Hypothalamus (tissue), 51 donors: ENCODE measurements at places on chromosomes 6 and 20.

GRCh38 chr20:46893051-46893450, 1.6 kb upstream of the EYA2 start:
- no peak for DNase-seq

DNA sequence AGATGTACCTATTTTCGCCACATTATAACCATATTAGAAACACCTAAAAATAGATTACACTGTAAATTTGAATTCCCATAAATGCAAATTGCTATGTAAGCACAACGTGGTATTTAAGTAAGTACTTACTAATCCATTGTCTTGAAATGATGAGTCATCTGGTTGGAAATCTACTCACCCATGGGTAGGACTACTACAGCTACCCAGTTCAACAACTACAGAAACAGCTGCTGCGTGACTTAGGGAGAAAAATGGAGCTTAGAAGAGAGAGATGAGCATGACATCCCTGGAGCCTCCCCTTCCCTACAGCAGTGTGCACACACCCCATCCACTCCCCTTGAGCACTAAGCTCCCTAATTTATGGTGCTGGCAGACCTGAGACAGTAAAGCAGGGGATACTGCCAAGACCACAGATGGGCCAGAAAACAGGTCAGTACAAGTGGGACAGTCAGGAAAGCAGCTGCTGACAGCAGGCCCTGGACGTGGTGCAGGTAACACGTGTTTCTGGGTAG, 26.9 kb downstream of the RRAGD start:
- no peak for DNase-seq

GRCh38 chr20:50522053-50522674, 12.0 kb downstream of the PTPN1 start:
- DNase-seq: no peak

- DNase-seq: peak; percentile 43
Observed at GRCh38 chr20:33667245-33667675, 517 bp downstream of the ACTL10 start.

DNA sequence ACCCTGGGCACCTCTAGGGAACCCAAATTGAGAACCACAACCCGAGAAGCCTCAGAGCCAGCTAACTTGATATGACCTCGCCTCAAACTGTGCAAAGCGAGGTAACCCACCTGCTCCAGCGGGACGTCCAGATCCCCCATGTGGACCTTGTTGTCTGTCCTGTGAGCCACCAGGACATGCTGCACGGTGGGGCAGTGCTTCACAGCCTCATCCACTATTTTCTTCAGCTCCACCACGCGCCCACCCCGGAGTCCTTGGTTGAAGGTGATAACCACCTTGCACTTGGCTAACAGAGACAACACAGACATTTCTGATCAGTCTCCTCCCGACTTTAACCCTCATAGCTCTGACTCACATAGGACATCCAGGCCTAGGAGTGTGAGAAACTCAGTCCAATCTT, 30.8 kb upstream of the APMAP start:
- no peak for DNase-seq

- no peak for DNase-seq
Observed at GRCh38 chr20:48437146-48437545, 390.7 kb downstream of the PREX1 start.

GRCh38 chr6:155378276-155378675, 64.0 kb upstream of the TFB1M start:
- no peak for DNase-seq

DNA sequence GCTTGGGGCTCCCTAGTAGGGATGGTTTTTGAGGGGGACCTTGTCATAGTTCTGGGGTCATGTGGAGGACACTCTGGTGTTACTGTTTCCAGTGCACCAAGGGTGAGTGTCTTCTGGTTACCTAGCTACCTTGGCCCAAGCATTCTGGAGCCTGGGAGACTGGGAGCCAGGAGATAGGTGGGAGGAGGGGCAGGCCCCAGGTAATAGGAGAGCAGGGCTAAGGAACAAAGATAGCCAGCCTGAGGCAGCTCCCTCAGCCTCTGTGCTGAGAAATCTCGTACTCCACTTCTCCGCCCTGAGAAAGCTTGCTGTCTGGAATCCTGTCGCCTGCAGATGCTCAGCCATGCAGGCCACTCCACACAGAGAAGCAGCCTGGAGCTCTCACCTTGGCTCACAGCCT, 8.3 kb upstream of the ENTPD6 start:
- no peak for DNase-seq

- DNase-seq: no peak
Observed at GRCh38 chr6:6815732-6816131, 227.2 kb downstream of the LY86 start.

DNA sequence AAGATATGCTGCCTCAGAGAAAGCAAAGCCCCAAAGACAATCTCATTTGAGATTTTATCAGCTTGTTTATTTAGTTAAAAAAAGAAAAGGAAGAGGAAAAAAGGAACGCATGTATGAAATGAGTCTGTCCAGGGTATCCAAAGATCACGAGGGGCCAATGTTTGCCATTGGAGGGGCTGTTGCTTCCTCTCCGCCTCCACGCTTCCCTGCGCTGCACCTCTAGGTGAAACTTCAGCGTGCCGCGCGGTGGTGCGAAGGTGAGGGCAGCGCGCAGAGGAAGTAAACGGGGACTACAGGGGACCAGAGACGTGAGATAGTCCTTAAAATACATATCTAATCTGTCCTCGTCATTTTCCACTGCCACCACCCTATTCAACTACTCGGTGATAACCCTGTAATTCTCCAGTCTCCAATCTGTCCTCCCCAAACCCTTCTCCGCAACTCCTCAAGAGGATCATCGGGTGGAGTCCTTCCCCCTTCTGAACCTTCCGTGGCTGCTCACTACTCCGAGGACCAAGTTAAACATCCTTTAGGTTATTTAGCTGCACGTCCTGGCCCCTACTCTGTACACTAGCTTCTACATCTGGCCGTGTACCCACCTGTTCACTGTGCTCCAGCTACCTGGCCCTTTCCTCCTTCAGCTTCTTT, 1.1 kb upstream of the DCBLD1 start:
- DNase-seq: no peak

- no peak for DNase-seq
Observed at GRCh38 chr6:105981002-105981887, 104.9 kb upstream of the PRDM1 start.

DNA sequence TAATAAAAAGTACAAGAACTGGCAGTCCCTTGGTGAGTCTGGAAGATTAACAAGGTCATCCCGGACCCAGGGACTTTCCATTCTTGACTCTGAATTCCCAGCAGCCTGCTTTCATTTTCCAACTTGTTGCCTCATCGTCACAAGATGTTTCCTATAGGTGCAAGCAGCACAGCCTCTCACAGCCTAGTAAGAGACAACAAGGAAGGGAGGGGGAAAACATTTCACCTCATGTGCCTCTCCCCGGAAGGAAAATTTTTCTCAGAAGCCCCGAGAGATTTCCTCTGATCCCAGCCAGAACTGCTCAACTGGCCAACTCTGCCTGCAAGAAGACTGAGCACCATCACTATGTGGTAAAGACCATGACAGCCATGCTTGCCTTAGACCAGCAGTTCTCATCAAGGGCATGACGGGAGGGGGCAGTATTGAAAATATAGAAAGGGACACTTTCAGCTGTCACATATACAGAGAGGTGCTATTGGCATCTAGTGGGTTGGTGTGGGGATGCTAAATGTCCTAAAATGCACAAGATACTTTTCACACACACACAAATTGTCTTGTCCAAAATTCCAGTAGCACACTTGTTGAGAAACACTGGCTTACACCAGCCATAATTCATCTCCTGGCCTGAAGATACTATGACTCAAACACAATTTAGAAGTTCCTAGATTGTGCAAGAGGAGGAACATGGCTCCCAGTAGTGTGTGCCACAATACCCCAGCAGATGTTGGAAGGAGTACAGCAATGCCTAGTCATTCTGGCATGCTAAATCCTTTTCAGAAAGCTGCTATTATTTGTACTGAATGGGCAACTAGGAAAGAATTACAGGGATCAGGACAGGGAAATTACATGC, 10.8 kb upstream of the WTAP start:
- no peak for DNase-seq

DNA sequence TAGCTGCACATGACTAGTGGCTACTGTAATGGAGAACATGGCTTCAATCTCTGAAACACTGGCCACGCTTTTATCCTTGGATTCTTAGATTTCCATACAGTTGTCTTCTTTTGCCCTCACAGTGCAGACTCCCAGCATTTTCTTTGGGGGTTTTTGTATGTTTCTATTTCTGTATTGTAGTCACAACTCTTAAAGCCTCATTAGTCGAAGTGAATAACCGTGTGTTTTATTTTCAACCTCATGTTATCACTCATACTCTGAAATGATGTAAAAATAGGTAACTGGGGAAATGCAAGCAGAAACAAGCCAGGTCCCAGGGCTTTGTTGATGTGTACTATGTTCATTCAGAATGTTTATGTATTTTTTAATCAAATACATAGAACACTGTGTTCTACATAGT, 162.9 kb downstream of the JARID2 start:
- no peak for DNase-seq

GRCh38 chr6:37005061-37005810, at the start of gene FGD2:
Gene FGD2, plus strand, starts transcription at chr6:37005655. Its CDS starts 163 bp downstream, at chr6:37005818.
- DNase-seq: no peak

- no peak for DNase-seq
Observed at GRCh38 chr6:87276624-87277023, 45.8 kb upstream of the SMIM8 start.

DNA sequence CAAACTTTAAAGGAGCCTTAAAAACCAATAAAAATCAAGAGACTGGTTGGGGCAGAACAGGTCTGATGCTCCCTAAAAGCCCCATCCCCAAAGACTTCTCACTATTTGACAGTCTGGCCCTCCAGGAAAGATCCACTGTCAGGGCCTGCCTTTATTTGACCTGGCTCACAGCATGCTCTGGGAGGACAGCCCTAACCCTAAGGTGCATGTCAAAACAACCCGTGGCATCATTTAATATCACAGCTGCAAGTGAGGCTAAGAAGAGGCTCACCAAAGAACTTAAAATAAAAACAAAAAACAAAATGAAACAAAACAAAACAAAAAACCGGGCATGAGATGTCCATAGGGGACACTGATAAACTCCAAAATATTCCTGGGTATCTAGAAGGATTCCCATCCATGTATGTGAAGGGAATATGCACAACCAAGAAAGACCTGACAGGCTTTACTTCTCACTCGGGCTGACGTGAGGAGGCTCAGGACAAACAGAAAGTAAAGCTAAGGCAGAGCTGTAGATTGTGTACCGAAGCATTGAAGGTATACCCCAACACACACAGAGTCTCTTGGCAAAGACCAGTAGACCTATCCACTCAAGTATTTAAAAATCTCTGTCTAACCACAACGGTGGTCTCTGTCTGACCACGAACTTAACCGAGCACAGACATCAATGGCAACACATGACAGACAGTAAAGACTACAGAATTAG, 57.3 kb downstream of the AHI1 start:
- no peak for DNase-seq

DNA sequence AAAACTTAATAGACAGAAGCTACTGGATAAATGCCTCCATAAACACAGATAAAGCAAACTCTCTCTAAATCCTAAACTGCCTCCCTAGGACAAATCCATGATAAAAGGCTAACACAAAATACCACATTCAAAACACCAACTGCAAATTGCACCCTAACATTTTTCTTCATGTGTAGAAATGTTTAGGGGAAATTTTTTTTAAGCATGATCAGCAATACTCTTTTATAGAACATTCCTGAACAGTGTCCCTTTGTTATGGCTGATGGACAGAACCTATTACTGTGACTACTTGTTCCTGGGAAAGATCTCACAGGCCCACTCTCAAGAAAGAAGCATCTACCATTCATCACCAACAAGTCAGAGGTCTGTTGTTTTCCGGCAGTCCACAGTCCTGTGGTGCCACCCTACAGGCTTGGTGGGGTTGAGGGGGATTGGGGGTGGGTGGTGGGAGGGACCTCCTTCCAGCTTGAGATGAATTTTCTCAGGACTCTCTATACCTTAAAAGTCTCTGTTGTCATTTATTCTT, 64.5 kb downstream of the DTNBP1 start:
- DNase-seq: no peak

DNA sequence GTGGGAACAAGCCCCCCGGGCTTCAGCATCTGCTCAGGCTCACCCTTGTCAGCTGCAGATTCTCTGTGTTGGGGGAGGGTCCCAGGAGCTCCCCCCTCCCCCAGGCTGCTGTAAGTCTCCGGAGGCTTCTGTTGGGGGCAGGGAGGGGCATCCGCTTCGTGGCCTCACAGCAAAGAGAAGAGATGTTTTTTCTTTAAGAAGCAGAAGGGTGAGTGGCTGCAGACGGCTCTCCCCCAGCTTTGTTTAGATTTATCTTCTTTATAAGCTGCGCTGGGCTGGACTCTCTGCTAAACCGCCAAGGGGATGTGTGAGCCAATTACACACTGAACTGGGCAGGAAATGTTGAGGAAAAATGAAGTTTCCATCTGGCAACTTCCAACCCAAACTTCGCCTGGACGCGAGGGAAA, 48.7 kb upstream of the GATA5 start:
- DNase-seq: no peak

DNA sequence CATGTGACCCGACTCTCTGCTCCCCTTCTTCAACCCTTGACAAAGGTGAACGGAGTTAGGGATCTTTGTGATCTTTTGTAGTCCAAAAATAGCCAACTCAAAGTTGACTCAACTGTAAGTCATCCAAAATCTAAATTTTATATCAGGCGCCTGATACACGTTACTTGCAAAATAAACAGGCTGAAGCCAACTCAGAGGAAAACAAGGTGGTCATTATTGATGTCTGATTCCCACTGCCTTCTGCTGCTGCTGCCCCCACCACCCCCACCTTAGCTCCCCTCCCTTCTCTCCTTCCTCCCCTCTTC, 13.2 kb upstream of the RNF8 start:
- no peak for DNase-seq

- DNase-seq: no peak
Observed at GRCh38 chr20:63968928-63969760, 586 bp downstream of the ZNF512B start.

DNA sequence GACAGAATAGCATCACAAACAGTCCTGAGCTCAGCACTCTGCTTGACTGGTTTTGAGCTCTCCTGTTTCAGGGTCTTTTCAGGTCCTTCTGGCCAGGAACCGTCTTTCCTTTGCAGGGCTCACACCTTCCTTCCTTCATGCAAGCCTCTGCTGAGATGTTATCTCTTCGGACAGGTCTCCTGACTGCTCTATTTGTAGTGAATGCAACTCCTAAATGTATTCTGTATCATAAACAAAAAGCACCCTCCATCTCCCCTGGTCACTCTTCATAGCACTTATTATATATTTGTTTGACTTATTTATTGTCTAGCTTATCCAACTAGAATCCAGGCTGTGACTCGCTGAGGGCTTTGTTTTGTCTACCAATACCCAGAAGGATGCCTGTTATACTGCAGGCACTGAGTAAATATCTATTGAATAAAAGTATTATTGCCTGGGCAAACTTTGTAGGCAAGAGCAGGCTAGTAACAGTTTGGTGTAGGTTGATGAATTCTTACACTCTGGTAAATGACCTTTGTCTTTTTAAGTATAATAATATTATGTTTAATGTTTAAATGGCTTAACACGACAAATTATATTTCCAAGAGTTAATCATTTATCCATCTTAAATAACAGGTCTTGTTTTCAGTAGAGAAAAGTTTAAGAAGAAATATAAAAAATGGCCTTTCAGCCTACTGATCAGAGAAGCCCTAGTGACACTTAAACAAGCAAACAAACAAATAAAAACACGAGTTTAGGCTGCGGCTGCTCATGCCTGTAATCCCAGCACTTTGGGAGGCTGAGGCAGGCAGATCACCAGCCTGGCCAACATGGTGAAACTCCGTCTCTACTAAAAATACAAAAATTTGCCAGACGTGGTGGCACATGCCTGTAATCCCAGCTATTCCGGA, 199.7 kb downstream of the BCAS1 start:
- DNase-seq: no peak

GRCh38 chr20:8183526-8183925, 51.5 kb downstream of the PLCB1 start:
- no peak for DNase-seq
